ENCODE measurements at places on chromosomes 1 and 21.

DNA sequence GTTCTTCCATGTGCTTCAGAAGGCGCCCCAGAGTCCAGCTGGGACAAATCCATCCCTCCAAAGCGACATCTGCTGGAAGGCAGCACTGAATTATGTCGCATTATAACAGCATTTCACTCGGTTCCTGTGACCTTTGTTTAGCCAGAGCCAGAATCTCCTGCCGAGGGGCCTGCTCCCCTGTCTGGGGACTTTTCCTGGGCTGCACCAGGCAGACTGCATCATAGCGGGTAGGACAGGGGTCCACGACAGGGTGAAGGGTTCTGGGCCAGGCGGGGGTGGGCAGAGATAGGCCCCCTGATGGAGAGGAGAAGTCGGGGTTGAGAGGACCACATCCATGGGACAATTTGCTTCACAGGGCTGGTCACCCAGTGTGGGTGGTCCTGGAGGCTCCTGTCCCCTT lies 276.9 kb downstream of the MATN1 start:
- no peak for DNase-seq

- DNase-seq, result no peak
Observed at GRCh38 chr1:85330214-85330631, 53.8 kb upstream of the BCL10 start.

DNA sequence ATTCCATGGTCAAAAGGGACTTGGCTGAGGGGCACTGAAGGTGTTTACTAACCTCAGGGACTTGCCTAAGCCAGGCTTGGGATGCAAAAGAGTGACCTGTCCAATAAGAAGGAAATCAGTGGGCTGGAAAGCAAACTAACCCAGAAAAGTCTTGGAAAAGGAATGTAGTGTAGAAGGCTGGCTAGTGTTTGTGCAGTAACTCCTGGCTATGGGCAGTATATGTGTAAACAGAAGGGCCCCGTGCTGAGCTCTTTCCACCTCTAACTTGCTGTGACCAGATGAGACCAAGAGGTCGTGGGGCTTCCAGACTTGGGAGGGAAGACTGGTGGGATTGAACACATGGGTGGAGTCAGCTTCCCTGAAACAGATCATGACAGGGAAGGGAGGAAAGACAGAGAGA lies 4.1 kb downstream of the MINDY1 start:
- no peak for DNase-seq

DNA sequence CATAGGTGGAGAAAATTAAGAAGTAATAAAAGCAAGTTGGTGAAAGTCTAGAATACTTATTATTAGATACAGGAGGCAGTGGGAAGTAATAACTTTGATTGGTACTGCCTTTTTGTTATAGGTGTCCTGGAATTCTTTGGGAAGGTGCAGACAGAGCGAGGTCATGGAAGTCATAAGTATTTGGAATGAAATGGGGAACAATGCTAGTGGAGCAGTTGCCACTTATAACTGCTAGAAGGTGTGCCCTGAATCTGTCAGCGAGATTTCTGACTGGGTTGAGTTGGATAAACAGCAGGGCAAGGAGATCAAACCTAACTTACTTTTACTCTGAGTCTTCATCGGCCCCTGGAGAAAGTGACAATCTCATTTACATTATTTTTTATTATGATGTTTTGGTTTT lies 69.6 kb downstream of the LHX9 start:
- DNase-seq, result no peak

DNA sequence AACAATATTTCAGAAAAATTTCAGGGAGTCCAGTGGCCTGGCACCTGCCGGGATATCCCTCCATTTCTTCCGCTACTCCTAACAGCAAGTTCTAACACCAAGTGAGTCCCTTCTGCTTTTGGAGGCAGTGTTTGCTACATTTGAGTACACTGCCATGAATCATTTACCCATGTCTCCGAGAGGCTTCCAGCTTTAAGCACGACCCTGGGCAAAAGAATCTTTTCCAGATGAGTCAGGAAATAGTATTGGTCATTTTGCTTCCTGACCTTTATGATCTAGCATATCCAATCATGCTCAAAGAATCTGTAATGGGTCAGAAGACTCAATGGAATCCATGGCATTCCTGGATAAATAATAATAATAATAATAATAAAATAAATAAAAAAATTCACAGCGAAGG lies 60.7 kb upstream of the FMN2 start:
- no peak for DNase-seq

DNA sequence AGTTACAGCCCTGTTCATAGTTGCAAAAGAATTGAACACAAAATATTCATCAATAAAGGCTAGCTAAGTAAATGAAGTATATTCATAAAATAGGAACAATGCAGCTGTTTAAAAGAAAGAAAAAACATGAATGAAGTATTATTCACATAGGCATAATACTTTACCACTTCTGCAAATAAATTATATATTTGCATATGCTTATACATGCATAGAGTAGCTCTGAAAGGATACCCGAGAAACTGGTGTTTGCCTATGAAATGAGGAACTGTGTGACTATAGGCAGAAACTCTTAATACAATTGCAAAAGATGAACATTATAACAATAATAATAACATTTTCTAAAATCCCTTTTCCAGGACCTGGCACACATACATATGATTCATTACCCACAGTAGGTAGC lies 385.9 kb downstream of the DSCAM start:
- no peak for DNase-seq

DNA sequence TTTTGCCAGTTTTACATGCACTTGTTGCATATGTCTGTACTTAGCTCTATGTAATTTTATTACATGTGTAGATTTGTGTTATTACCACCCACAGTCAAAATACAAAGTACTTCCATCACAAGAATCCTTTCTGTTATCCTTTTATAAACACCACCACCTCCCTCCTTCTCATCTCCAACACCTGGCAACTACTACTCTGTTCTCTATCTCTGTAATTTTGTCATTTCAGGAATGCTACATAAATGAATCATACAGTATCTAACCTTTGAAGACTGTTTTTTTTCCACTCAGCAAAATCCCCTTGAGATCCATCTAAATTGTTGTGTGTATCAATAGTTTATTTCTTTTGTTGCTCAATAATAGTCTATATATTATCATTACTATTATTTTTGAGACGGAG lies 64.5 kb upstream of the COP1 start:
- DNase-seq, result no peak

DNA sequence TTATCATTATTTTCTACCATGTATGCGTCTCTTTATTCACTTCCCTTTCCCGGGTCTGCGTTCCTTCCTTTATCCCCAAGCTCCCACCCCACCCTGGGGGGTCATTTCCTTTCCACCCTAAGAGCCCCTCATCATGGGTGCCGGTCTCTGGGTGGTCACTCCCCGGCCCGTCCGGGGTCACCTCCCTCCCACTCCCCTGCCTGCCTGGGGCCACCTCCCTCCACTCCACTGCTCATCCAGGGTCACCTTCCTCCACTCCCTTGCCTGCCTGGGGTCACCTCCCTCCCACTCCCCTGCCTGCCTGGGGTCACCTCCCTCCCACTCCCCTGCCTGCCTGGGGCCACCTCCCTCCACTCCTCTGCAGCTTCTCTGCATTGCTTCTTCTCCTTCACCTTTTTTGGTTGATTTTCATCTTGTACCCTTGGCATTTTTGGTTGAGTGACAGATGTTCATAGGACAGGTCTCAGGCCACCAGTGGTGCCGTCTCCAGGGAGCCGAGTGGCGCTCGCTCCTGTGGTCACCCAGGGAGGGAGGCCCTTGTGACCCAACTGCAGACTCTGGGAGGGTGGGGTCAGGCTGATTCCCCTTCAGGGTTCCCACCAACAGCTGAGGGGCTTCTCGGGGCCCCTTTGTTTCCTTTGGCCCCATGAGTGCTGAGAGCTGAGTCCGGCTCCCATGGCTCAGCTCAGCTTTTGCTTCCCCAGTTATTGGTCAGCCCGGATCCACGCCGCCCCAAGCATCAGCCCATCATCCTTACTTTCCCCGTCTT lies 48.6 kb upstream of the PCBP3 start:
- DNase-seq, result no peak

DNA sequence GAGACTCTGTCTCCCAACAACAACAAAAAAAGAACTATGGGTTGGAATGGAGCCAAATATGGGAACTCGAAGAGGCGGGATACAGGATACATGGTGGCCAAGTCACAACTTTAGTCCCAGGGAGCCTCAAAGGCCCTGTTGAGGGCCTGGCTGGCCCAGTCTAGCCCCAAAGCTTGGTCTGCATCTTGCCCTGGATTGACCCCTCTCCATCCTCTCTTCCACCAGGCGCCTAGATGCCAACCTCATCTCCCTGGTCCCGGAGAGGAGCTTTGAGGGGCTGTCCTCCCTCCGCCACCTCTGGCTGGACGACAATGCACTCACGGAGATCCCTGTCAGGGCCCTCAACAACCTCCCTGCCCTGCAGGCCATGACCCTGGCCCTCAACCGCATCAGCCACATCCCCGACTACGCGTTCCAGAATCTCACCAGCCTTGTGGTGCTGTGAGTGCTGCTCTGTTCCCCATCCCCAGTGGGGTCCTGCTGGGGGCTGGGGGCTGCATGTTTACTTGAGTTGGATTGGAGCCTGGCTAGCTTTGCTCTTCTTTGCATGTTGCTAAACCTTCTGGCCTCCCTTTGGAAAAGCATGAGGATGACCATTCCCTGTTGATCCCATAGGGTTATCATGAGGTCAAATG lies 65.5 kb downstream of the UBE2T start:
- DNase-seq, result no peak

- DNase-seq, result no peak
Observed at GRCh38 chr1:48227165-48228013, 4.9 kb downstream of the SLC5A9 start.

DNA sequence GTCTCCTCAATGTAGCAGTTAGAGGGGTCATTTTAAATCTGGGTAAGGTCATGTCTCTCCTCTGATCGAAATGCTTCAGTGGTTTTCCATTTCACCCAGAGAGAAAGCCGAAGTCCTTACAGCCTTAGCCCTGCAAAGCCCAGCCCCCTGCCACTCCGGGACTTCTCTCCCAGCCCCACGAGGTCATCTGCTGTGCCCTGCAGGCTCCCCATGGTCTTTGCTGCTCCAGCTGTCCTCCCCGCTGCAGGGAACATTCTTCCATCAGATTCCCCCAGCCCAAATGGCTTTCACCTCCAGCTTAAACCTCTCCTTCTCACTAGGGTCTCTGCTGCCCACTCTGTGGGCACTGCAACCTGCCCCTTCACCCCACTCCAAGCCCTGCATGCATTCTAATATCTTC lies 626.5 kb downstream of the NPHP4 start:
- no peak for DNase-seq

DNA sequence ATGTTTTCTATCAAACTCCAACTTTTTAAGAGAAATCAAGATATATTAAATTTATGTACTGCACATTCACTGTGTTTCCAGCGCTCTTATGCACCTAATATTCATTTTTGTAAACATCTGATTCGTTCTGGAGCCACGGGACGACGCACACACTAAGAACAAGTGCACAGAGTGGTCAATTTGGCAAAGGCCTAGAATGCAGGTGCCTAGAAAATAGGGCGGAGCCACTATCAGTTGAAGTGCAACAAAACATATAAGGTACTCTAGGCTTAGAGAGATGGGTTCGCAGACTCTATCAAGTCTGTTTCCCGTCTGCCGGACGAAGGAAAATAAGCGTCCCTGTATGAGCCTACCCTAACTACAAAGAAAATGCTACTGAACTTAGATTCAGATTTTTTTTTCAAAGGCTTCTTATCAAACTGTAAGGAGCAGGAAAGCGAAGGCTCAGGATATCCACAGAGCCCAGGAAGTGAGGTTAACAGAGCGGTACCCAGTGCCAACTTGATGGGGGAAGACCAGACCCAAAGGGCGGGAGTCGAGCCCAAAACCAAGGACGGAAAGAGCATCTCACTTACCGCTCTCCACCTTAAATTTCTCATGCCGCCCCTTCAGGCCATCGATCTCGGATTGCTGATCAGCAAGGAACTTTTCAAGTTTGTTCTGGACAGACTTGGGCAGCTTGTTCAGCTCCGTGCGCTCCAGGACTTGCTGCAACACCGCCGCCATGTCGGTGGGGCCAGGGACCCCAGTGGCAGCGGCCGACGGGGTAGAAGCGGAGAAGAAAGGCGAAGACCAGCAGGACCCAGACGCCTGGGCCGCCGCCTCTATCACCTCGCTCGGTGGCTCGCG lies 526 bp downstream of the TPR start:
- no peak for DNase-seq

DNA sequence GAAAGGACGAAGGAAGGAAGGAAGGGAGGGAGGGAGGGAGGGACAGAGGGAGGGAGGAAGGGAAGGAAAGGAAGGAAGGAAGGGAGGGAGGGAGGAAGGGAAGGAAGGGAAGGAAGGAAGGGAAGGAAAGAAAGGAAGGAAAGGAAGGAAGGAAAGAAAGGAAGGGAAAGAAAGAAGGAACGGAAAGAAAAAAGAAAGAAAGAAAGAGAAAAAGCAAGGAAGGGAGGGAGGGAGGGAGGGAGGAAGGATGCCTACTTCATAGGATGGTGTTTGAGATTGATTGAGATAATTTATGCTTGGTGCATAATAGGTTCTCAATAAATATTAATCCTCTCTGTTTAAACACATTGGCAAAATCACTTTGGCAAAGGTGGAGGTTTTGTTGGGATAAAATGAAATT lies 61.2 kb downstream of the WDR64 start:
- DNase-seq, result no peak

DNA sequence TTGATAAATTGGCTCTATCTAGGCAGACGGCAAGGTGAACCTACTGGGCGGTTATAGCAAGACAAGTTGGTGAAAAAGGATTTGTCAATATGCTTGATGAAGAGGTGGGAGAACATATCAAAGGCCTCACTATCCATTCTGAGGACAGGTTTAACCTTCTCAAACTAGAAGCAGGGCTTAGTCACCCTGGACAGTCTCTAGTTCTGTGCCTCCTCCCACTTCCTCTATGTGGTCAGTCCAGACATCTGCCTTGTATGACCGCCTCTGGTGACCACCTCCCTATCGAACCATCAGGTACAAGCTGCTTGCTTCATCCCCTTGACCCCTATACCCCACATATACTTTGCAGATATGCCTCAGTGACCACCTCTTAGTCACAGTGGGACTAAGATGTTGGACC lies 2.3 kb upstream of the SCYL3 start:
- DNase-seq, result no peak

GRCh38 chr1:230831771-230832170 lies 36.5 kb downstream of the C1orf198 start:
- DNase-seq, result no peak

DNA sequence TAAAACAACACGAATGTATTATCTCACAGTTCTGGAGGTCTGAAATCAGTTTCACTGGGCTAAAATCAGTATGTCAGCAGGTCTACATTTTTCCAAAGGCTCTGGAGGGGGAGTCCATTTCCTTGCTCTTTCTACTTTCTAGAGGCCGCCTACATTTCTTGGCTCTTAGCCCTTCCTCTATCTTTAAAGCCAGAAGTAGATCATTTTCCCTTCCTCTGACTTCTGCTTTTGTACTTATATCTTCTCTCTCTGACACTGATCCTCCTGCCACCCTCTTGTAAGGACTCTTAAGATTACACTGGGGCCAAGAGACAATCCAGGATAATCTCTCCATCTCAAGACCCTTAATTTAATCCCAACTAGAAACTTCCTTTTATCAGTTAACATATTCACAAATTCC lies 41.4 kb downstream of the MSH4 start:
- DNase-seq, result no peak

GRCh38 chr1:206430031-206430983 lies 40.0 kb upstream of the IKBKE start:
- no peak for DNase-seq
